Ovary (tissue), 10 donors: ENCODE measurements at places on chromosomes 3 and 15. TPM values are rescaled to one million over a fixed set of nuclear protein-coding genes. Genes with fewer than 3 reads are reported as not detected.

- no peaks in the 10 kb centered on the region for H3K27me3 ChIP-seq
- no peak overlapping the region for H3K4me3 ChIP-seq
- no peaks in the 10 kb centered on the region for H3K36me3 ChIP-seq
- H3K4me1 ChIP-seq = no peaks in the 10 kb centered on the region
These were observed 19.3 kb downstream of the CPOX start for GRCh38 chr3:98574132-98574531.

GRCh38 chr3:85781806-85782205 is 823.0 kb downstream of the CADM2 start:
- DNase-seq = no peak
- H3K27me3 ChIP-seq = no peaks in the 10 kb centered on the region
- no peaks in the 10 kb centered on the region for H3K36me3 ChIP-seq
- H3K4me3 ChIP-seq = no peak overlapping the region

- no peaks in the 10 kb centered on the region for H3K36me3 ChIP-seq
- no peak overlapping the region for H3K27ac ChIP-seq
- no peak overlapping the region for H3K4me3 ChIP-seq
- H3K27me3 ChIP-seq = no peaks in the 10 kb centered on the region
- DNase-seq = no peak
These were observed 12.0 kb upstream of the TXNRD3 start for GRCh38 chr3:126666658-126667528.

GRCh38 chr3:13884851-13885703 is 5.2 kb upstream of the WNT7A start:
- no peaks in the 10 kb centered on the region for H3K27me3 ChIP-seq
- no peaks in the 10 kb centered on the region for H3K4me1 ChIP-seq
- no peaks in the 10 kb centered on the region for H3K36me3 ChIP-seq
- DNase-seq = no peak
- no peak overlapping the region for H3K27ac ChIP-seq

DNA sequence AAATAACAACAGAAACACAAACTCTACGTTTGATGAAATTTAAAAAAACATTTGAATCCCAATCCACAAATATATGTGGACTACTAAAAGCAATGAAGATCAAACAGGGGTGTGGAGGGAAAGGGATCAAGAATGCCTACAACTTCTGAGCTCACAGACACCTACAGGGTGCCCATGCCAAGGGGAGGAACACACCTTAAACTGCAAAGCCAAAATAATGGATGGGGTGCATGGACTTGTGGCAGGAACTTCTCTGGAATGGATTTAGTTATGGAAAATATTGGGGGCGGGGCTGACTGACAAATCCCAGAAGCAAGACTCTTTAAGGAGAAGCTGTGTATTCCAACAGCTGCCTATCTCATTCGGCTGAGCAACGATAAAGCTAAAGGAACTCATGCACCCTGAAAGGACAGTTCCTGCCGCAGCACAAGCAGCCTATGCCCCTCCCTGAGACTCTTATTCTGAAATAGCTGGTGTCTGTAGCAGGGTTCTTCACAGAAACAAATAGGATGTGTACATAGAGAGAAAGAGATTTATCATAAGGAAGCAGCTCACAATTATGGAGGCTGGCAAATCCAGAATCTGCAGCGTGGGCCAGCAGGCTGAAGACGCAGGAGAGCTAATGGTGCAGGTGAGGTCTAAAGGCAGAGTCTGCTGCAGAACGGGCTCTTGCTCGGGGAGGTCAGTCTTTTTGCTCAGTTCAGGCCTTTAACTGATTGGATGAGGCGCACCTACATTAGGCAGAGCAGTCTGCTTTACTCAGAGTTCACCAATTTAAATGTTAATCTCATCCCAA is 24.5 kb upstream of the PLA2G4D start:
- no peak overlapping the region for H3K27ac ChIP-seq

GRCh38 chr3:58234516-58234931 is 3.1 kb upstream of the ABHD6 start:
- H3K27ac ChIP-seq = no peak overlapping the region
- H3K4me1 ChIP-seq = peaks cover 2% of the 10 kb centered on the region
- no peak for DNase-seq
- H3K27me3 ChIP-seq = no peaks in the 10 kb centered on the region
- no peaks in the 10 kb centered on the region for H3K36me3 ChIP-seq

DNA sequence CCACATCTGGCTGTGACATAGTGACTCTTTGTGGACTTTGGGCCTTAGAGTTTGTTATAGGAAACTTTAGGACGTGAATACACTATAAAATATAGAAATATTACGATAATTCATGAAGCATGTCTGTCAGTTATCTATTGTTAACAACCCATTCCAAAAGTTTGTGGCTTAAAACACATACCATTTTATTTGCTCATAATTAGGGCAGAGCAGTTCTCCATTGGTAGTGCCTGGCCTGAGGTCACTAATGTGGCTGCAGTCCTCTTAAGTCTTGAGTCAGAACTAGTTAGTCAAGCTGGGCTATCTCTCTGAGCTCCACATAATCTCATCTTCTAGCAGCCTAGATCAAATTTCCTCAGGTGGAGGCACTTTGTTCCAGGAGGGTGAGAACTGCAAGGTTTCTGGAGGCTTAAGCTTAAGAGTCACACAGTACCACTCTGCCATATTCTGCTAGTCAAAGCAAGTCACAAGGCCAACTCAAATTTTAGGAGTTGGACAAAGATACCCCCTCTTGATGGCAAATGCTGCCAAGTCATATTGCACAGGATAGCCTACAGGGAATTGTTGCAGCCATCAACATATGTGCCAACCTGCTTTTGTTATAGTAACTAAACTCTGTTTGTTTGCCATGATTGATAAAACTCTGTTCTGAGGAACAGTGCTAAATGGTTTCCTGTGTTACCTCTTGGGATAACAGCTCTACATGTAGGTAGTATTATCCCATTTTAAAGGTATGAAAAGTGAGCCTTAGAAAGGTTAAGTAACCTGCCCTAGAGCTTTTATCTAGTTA is 8.7 kb downstream of the ATXN7 start:
- no peak overlapping the region for H3K4me3 ChIP-seq
- DNase-seq = no peak
- no peaks in the 10 kb centered on the region for H3K27me3 ChIP-seq
- H3K27ac ChIP-seq = no peak overlapping the region
- no peaks in the 10 kb centered on the region for H3K36me3 ChIP-seq

DNA sequence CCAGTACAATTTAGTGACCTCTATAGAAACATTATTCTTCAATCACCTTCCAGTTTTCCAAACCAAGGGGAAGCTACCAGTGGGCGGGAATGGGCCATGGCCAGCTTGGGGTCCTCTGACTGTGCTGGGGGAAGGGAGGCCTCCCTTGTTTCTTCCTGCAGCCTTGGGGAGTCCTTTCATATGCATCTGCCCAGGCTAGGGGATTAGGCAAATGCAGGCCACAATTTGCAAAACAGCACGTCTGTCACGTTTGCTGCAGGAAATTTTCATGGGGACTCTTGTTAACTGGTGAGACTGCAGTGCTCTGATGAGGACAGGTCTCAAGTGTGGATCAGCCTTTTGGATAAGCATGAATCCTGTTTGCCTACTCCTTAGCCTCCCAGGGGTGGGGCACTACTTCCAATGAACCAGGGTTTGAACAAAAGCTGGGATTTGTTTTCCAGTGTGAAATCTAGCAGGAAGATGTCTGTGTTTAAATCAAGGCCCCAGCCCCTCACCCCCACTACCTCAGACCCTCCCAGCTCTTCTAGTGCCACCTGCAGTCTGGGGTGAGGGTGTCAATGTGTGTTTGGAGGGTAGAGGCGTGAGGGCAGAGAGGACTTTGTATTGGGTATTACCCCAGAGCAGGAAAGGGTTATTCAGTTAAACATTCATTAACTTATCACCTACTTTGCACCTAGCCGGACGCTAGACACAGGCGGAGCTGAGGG is 219.9 kb downstream of the OPA1 start:
- peaks cover 3% of the 10 kb centered on the region for H3K4me1 ChIP-seq
- H3K27me3 ChIP-seq = no peaks in the 10 kb centered on the region
- DNase-seq = no peak
- no peak overlapping the region for H3K27ac ChIP-seq
- H3K36me3 ChIP-seq = no peaks in the 10 kb centered on the region

Gene STAB1
- polyA plus RNA-seq = 50.7 TPM

Gene VILL
- polyA plus RNA-seq = 12.3 TPM

Gene CPA3
- 2.6 TPM for polyA plus RNA-seq

Gene GPD1L
- 14.4 TPM for polyA plus RNA-seq

Gene GOLGA8Q
- 0.70 TPM for polyA plus RNA-seq

Gene SPTBN5
- 0.28 TPM for polyA plus RNA-seq
